ENCODE measurements at places on chromosomes 5 and 9.
A peak's percentile ranks its signal among the peaks of the same experiment; 100 is the strongest.

GRCh38 chr9:101354143-101354764 lies 30.6 kb downstream of the BAAT start:
- DNase-seq, result no peak

- no peak for DNase-seq
These were observed 339.0 kb downstream of the KCNN2 start for GRCh38 chr5:114700823-114701222.

DNA sequence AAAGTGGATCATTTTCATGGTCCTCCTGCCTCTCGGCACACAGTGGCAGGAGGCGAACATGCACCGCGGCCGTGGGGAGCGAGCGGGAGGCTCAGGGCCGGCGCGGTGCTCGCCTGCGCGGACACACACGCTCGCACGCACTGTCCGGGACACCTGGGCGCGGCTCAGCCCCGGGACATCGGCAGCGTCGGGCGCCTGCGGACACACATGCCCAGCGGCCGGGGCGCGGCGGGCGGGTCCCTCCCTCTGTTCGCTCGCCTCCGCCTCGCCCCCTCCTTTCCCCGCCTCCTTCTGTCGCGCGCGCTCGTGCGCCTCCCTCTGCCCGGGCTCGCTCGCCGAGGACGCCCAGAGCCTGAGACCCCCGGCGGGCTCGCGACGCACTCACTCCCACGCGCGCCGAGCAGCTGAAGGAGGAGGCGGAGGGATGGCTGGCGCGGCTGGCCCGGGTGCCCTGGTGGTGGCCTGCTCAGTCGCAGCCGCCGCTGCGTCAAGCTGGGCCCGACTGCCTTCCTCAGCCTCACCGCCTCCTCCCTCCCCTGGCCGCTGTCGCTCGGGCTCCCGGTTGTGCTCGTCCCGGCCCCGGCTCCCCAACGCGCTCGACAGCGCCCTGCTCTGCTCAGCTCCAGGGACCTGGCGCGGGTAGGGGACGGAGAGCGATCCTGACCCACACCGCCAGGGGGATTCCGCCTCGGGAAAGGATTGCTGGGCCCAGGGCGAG lies at the start of gene FRMD3:
Gene FRMD3 (minus strand): TSS at position 230 of the 718 bp plus-strand sequence. CDS start 170 bp downstream, at position 60.
- DNase-seq, result peak; percentile 81

DNA sequence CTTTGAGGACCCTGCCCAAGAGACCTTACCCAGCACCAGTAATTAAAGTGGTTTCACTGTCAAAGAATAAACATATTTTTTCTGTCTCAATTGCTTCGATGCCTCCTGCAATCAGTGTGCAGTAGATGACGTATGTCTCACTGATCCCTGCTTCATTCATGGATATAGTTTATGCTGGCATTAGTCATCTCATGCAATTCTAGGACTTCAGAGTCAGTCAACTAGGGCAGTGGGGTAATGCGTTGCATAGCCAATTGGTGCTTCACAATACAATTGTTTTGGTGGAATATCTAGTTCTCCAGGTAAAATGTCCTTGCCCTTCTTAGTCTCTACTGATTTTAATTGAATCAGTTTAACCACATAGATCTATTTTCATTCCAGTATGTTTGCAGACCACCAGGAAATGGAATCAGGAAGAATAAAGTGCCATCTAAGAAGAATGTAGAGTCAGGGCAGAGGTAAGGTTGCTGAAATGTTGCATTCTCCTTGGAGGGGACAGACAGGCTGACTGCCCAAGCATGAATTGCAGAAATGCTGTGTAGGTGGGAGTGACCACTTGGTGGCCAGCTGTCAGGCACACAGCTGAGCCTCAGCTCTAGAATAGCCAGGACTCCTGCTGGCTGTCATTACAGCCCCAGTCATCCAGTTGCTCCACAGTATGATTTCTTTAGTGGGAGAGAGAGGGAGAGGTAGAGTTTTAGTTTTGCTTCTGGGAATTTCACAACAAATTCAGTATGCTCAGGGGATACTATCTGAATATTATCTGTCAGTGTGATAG lies 73.5 kb upstream of the MEGF10 start:
- DNase-seq, result no peak

- no peak for DNase-seq
These were observed 69.2 kb upstream of the S1PR3 start for GRCh38 chr9:88922091-88922490.

- no peak for DNase-seq
These were observed 272.6 kb downstream of the FANCC start for GRCh38 chr9:95044731-95045508.

- DNase-seq, result no peak
These were observed 23.5 kb downstream of the NMRK1 start for GRCh38 chr9:75064307-75065025.

- DNase-seq, result no peak
These were observed 5.6 kb upstream of the TBC1D13 start for GRCh38 chr9:128781187-128782070.

DNA sequence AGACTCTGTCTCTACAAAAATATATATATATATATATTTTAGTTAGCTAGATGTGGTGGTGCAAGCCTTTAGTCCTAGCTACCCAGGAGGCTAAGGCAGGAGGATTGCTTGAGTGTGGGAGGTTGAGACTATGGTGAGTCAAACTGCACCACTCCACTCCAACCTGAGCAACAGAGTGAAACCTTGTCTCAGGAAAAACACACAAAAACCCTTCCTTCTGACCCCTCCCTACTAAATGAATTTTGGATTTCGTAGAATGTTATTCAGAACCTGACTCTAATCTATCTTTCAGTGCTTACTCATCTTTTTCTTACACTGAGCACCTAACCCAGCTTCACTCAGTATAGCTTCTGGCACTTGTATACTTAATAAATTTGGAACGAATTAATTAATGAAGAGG lies 35.2 kb upstream of the IL7R start:
- DNase-seq, result no peak

DNA sequence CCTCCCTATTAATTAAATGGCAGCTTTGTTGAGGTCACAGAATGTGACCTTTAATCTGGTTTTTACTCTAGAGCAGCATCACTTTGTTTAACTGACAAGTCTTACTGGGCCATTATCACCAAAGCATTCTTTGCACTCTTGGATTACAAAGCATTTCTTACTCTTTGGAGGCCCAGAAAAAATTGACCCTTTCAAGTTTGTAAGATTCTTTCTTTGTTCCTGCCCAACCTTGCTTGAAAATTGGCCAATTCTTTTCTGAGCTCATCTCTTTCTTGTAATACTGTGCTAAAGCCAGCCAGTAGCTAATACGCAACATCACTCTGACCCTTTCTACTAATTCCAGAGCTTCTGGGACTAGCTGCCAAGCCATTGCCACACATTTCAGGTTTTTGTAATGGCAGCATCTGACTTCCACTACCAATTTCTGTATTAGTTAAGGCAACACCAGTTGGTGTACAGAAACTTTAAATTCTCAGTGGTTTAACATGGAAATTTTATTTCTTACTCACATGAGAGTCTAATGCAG lies 131.6 kb downstream of the PRDM6 start:
- DNase-seq, result no peak

GRCh38 chr5:157026789-157027424 lies 32.0 kb downstream of the HAVCR1 start:
- DNase-seq, result peak; percentile 24

DNA sequence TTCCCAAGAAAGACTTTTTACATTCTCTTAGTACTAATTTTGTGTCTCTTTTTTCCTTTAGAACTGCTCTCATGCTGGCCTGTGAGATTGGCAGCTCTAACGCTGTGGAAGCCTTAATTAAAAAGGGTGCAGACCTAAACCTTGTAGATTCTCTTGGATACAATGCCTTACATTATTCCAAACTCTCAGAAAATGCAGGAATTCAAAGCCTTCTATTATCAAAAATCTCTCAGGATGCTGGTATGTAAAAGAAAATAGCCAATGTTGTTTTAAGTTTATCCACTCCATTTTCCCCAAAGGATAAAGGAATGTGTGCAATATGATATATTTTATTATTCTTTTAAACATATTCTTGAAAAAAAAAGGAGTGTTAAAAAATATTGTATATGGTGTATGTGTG lies 27.3 kb upstream of the TTC23L start:
- no peak for DNase-seq

- no peak for DNase-seq
These were observed 147.9 kb downstream of the C5orf15 start for GRCh38 chr5:133820507-133820906.

DNA sequence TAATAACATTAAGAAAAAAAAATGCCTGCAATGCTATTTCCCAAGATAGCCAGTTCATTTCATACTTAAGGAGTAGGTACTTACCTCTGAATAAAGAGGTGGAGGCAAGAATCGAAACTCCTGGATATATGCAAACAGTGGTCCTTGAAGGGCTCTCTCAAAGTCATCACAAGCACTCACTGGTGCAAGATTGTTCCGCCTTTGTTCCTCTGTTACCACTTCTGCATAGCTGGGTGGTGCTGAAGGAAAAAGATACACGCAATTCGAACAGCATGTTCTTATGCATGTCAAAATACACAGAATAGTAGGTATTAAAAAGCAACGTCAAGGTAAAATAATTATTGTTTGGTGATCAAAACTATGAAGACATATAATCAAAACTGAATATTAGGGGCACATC lies 9.5 kb downstream of the ARRDC3 start:
- no peak for DNase-seq

DNA sequence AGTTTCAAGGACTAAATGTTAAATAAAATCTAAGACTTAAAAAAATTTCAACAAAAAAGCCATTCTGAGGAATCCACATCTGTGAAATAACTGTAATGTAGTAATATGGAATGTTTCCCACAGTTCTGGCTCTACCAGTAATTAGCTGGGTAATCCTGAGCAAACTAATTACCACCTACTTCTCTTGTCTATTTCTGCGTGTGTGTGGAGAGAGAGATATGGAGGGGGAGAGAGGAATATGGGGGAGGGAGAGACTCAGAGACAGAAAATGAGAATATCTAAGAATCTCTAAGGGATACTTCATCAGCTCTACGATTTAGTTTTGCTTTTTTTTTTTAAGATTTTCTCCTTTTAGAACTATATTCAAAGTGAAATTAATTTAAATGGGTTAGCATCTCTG lies 28.0 kb downstream of the TBCA start:
- DNase-seq, result no peak

- DNase-seq, result no peak
These were observed 335.0 kb downstream of the ARRDC3 start for GRCh38 chr5:91048073-91048472.

DNA sequence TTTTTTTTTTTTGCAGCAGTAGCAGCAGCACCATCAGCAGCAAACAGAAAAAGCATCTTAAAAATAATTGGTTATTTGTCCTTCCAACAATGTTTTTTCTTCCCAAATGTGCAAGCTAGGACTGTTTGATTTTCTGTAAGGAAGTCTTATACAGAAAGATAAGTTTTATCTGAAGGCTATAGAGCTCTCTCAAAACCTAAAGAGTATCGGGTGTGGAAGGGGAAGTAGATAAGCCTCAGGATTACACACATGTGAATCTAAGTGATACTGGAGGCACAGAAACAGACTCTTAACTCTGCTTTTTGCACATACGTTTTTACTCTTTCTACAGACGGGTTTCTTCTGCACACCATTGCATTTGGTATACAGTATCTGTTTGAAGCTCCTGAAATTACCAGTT lies 184.4 kb upstream of the FTMT start:
- DNase-seq, result no peak

DNA sequence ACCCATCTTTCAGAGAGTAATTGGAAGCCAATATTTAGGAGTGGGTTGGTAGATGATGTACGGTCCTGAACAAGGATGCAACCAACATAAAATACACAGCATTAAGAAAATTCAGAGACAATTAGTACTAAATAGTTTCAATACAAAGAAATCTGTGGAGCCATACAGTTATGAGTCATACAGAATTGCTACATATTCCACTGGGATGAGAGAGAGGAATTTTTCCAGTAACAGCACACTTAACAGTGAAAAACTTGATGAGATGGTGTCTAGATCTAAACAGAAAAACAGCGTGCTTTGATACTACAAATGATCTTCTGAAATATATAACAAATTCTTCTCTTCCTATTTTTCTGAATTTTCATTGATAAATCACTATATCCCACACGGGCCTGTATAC lies 1999.3 kb upstream of the CDH9 start:
- no peak for DNase-seq

GRCh38 chr5:74765929-74766328 lies 988 bp downstream of the GFM2 start:
- no peak for DNase-seq

DNA sequence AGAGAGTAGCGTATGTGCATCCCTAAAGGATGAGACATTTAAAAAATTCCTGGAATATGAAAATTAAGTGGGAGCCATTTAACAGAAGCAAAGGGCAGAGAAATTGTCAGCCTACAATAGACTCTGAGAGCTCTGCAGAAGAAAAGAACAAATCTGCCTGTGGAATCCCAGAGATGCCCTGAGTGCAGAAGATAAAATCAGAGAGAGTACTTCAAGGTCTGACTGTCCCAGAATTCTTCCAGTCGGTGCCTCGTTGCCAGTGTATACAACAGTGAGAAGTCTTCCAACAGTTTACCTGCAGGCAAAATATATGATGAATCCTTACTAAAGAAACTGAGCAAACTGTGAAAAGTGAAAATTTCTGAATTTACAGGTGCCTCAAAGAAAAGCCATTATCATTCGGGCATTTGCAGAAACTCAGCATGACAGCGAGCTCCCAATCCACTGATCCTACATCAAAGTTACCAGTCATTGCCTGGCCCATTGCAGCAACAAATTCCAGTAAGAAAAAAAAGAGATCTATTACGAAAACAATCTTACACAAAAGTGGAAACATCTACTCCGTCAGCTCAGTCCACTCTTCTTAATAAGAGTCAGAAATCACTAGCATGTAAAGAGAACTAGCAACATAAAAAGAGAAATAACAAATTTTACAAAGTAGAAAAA lies 92.8 kb upstream of the VCAN start:
- DNase-seq, result no peak

- DNase-seq, result no peak
These were observed 2.7 kb downstream of the CDC14B start for GRCh38 chr9:96616817-96617438.

GRCh38 chr5:171961117-171961516 lies 45.3 kb downstream of the FBXW11 start:
- no peak for DNase-seq

DNA sequence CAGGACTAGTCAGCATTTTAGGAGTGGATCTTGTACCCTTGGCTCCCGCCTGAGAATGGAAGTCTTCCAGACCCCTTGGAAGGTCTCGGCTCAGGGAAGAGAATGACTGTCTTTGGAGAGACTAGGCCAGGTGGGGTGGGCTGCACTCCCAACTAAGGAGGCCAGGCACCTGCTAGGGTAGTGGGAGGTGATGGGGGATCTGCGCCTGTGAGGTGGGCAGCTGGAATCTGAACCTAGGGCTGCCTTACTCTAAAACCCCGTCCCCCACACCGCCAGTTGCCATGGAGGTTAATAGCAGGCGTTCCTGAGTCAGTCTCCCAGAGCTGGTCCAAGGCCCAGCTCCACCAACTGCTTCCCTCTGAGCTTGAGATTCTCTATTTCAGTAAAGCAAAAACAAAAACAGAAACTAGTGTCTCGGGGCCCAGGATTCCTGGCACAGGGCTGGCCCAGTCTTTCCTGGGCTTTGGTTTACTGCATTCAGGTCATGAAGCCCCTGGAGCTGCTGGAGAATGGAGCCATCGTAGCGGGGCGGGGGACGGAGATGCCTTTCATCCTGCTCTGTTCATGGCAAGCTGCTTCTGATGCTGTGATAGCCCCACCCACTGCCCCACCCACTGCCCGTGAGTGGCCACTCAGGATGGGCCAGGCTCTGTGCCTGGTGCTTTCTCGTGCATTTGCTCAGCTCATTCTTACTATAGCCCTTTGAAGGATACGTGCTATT lies 57.5 kb downstream of the DAB2IP start:
- no peak for DNase-seq

GRCh38 chr9:108755979-108756378 lies 99.8 kb downstream of the ACTL7B start:
- DNase-seq, result no peak

All from HEK293T (cell line).